NCI-H1105 treated with DMSO at 0.1 percent for 48 hours (cell line): ENCODE measurements at places on chromosomes 1 and 21.

DNA sequence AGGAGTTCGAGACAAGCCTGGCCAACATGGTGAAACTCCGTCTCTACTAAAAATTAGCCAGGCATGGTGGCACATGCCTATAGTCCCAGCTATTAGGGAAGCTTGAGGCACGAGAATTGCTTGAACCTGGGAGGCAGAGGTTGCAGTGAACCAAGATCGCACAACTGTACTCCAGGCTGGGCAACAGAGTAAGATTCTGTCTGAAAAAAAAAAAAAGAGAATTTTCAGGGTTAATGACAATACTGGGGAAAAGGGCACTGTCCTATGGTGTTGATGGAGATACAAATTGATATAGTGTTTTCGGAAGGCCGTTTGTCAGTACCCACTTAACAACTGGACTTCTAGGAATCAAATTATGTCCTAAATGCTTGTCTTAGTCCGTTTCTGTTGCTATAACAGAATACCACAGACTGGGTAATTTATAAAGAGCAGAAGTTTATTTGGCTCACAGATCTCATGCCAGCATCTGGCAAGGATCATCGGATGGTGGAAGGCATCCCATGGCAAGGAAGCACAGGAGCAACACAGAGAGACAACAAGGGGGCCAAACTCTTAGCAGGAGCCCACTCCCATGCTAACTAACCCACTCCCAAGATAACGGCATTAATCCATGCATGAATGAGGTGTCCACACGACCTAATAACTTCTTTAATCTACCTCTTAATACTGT lies 41.3 kb downstream of the ZBTB8A start:
- DNase-seq, result no peak

DNA sequence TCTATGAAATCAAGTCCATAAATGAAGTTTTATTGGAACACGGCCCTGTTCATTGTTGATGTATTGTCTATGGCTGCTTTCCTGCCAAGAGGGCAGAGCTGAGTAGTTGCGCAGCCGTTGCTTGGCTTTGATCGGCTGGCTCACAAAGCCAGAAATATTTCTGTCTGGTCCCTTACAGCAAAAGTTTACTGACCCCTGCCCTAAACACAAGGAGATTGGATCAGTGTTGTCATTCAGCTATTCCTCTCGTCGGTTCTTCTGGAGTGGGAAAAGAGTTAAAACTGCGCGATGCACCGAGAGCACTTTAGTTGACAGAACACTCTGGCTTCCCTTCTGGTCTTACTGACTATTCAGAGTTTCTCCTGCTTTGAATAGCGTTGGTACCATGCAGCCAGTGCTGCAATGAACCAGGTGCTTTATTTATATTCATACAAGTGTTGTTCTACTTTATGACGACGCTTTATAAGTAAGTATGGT lies 868 bp downstream of the ZBTB40 start:
- DNase-seq, result peak; percentile 56

DNA sequence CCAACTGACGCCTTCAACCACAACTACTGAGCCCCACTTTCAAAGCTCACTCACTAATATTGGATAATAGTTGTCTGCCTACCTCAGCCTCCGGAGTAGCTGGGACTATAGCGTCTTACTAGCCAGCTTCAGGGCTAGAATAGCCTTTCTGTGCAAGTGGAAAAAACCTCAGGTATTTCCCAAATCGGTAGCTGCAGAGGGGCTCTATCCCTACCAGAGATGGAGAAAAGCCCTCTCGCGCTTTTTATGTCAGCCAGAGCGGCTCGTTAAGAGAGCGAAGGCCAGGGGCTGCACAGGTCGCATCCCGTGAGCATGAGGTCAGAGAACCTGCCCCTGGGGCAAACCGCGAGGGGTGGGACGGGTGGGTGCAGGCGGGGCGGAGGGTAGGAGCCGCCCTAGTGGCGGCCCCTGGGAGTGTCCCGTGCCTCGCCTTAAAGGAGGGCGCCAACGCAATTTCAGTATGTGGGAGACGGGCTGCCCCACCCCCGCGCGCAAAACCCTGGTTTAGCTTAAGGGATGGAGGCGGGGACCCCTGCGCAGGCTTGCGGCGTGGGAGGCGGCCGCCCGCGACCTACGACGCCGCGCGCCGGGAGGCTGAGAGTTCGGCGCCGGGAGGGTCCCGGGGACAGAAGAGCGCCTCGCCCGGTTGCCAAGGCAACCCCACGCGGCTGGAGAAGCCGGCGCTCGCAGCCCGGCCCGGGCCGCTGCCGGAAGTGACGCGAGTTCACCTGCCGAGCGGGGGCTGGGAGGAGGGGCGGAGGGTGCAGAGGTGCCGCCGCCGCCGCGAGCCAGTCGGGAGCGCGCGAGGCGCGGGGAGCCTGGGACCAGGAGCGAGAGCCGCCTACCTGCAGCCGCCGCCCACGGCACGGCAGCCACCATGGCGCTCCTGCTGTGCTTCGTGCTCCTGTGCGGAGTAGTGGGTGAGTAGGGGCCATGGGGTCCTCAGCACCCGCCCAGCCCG lies at the start of gene CXADR:
Gene CXADR (plus strand): TSS at position 791 of the 961 bp plus-strand sequence. CDS start 87 bp downstream, at position 878.
- DNase-seq, result peak; percentile 91

DNA sequence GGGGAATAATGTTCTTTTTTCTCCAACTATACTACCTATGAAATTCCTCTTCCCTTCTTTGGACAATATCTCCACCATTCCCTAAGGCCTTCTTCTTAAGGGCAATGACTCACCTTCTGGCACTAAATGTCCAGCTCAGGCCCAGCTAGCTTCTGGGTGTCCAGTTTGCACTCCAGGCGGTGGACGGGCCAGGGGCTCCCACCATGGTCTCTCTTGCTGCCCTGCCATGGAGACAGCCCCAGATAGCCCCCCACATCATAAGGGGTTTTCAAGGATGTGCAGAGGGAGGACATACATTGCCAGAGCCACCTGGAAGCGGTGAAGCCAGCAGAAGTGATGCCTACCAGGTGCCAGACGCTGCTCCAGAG lies 43.8 kb downstream of the C1orf198 start:
- no peak for DNase-seq

DNA sequence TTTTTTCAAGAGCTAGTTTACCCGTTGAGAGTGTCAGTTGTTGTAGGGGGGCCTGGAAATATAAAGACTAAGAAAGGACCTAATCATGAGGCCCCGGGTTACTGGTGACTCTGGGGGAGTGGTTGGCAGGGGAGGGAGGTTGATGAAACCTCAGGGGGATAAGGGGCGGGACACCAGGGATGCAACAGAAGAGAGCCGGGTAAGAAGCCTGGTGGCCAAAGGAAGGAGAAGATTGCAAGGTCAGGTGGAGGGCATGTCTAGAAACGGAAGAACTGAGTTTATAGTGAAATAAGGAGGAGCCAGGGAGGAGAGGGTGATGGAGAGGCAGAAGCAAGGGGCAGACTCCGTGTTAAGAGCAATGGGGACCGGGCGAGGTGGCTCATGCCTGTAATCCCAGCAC lies 12.5 kb upstream of the SPOCD1 start:
- DNase-seq, result no peak

DNA sequence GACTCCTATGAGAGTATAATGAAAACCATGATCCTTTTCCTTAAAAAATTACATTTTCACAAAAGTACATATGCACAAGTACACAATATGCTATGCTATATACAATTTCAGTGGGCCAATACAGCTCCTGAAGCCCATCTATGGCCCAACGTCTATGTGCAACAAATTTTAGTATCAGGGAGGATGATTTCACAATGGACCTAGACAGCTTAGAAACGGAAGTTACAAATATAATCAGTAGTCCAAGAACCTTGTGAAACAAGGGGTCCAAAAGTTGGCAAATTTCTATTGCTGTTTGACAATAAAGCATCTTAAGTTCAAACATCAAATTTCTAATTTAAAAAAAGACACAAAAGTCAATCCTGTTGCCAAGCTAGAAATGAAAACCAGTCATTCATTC lies 87.0 kb downstream of the DPYD start:
- no peak for DNase-seq

- no peak for DNase-seq
These were observed 8.8 kb downstream of the KAZN start for GRCh38 chr1:14607295-14607694.

DNA sequence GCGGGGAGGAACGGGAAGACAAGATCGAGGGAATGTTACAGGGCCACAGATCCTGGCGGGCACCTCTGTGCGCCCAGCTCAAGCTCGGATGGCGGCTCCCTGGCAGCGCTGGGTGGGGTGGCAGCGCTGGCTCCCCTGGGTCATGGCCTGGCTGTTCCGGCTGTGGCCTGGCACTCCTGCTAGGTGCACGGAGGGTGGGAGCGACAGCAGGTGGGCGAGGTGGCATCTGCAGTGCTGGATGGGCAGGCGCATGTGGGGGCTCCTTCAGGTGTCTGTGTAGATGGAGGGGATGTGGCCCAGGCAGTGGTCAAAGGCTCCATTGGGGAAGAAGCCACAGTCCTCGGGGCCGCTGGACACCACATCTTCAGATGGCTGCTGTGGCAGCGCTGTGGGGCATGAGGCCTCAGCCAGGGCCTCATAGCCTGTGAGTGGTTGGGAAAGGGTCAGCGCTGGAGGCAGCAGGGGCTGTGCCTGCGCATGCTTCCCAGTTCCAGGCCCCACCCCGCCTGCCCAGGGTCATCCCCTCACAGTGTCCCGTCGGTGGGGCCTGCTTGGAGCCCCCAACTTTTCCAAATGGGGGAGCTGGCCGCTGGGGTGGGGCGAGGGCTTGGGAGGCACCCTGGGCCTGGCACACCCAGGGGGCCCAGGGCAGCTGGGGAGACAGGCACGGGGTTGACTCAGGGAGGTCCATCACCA lies 47.3 kb downstream of the DMRTB1 start:
- DNase-seq, result no peak

- DNase-seq, result no peak
These were observed 484.8 kb downstream of the BRINP3 start for GRCh38 chr1:189992856-189993255.

DNA sequence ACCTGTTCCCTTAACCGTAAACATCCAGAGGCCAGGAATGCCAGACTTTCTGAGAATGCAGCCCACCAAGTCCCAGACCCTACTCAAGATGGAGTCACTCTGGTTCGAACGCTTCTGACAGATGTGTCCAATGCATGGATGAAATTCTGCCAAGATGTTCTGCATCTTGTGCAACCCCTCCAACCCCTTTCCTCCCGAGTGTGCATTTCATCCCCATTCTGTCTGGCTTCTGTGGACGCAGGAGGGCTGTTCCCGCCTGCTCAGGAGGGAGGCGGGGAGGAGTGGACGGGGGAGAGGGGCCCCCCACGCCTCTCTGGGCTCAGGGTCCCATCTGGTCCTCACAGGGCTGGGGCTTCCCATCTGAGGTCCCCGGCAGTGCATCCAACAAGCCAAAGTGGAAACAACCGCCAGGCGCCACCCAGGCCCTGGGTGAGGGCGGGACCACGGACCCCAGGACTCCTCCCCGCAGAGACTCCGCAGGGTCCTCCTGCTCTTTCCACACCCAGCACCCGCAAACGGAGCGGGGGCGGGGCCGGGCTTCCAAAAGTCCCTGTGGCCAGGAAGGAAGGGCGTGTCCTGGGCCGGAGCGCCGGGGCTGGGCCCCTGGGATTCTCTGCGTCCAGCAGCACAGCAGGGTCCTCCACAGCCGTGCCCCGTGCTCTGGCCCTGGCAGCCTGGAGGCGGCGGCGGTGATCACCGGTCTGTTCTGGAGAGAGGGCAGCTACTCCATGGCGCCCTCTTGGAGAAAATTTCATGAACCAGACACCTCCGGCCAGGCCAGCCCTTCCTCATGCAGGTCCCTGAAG lies 27.8 kb upstream of the SUMO3 start:
- DNase-seq, result no peak

- no peak for DNase-seq
These were observed 308.5 kb downstream of the MRPL39 start for GRCh38 chr21:25298512-25299491.

GRCh38 chr1:152968248-152968647 lies 2.2 kb upstream of the SPRR4 start:
- no peak for DNase-seq

DNA sequence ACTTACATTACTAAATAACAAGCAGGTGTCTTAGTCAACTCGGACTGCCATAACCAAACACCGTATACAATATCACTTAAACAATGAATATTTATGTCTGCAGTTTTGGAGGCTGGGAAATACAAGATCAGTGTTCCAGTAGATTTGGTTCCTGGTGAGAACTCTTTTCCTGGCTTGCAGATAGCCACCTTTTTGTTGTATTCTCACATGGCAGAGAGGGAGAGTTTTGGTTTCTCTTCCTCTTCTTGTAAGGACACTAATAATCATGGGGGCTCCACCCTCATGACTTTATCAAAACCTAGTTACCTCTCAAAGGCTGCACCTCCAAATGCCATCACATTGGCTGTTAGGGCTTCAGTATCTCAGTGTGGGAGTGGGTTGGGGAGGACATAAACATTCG lies 82.9 kb upstream of the CACYBP start:
- DNase-seq, result no peak

GRCh38 chr1:166153525-166154314 lies 13.1 kb downstream of the FAM78B start:
- no peak for DNase-seq
